ENCODE measurements at places on chromosomes 13 and 19.

GRCh38 chr13:19596960-19597361 lies 35.6 kb upstream of the TPTE2 start:
- ATAC-seq = no peak

GRCh38 chr13:110819203-110820014 lies 95.5 kb downstream of the ANKRD10 start:
- ATAC-seq = peak; percentile 86

GRCh38 chr13:75296641-75297040 lies 185.3 kb downstream of the TBC1D4 start:
- no peak for ATAC-seq

DNA sequence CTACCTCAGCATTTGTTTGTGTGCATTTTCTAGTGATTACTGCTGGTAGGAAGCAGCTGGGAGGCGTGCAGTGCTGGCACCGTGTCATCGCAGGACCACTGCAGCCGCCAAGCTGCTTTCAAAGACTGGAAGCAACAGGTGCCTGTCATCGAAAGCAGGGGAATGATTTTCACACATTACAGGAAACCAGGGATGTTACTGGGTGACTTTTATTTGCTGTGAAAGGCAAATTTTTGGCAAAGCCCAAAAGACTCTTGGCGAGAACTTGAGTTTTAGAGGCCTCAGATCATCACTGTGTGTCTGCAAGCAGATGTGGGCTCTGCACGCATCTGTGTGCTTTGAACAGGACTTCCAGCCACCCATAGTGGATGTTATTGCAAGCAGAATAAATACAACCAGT lies 176.4 kb downstream of the FLT1 start:
- ATAC-seq = no peak

- ATAC-seq = peak; percentile 13
Observed at GRCh38 chr19:55116859-55117662, at the start of gene PPP1R12C. Gene PPP1R12C (minus strand): TSS chr19:55117637. CDS start chr19:55117543, 94 bp downstream.

DNA sequence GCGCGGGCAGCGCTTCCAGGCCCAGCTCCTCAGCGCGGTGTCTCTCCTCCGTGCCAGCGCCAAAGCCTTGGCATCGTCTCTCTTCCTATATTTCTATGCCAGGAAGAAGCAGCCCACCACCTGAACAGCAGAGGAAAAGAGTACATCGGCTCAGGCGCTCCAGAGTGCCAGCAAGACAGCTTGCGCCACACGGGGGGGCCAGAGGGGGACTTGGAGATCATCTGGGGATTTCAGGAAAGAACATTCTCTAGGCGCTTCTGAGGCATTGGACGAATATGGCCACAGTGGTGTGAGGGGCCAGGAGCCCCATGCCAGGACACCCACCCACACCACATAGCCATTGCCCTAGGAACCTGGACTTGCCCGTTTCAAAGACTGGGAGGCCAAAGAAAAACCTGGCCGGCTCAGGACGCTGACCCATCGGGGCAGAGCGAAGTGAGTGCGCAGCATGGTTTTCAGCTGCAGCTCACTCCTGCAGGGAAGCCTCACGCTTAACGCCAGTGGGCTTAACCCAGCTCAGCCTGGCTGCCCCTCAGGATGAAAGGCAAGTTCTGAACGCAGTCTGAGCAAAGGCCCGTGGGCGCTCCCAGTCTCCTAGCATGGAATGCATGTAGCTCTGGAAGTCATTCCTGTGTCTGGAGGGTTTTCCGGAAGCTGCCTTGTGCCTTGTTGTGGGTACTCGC lies 62.1 kb downstream of the GGACT start:
- no peak for ATAC-seq

- no peak for ATAC-seq
Observed at GRCh38 chr19:43599635-43600295, 3.4 kb downstream of the ZNF576 start.

DNA sequence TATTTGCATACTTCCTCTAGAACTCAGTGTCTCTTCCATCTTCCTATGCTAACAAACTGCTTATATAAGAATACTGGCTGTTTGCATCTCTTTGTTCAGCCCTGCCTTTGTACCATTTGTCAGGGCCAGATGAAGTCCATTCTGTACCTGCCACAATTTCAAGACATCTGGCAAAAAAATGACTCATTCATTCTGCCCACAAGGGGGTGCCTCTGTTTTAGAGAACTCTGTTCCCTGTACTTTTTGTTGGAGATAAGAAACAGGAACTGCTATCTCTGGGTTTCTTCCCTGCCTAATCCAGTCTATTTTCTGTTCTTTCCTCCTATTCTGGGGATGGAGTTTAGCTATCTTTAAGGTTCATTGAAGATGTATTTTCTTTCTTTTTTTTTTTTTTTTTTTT lies 23.0 kb downstream of the ZNF568 start:
- ATAC-seq = no peak

GRCh38 chr19:51102991-51103390 lies 5.2 kb downstream of the CTU1 start:
- ATAC-seq = no peak

DNA sequence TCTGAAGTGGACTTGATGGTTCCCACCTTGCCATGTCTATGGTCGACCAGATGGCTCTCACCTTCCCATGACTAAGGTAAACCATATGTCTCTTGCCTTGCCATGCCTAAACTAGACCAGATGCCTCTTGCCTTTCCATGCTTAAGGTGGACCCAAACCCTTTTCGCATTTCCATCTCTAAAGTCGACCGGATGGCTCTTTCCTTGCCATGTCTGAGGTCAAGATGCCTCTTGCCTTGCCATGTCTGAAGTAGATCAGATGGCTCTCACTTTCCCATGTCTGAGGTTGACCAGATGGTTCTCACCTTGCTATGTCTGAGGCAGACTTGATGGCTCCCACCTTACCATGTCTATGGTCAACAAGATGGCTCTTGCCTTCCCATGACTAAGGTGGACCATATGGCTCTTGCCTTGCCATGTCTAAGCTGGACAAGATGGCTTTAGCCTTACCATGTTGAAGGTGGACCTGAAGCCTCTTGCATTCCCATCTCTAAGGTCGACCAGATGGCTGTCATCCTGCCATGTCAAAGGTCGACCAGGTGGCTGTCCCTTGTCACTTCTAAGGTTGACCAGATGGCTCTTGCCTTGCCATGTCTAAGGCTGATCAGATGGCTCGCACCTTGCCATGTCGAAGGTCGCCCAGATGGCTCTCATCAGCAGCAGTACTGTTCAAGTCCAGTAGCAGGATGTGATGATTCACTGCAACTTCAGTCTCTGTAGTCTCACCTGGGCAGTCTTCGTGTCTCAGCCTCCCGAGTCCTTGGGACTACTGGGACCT lies 1439.4 kb downstream of the UQCRFS1 start:
- ATAC-seq = no peak

GRCh38 chr13:63163903-63164302 lies 1748.3 kb upstream of the PCDH20 start:
- no peak for ATAC-seq

DNA sequence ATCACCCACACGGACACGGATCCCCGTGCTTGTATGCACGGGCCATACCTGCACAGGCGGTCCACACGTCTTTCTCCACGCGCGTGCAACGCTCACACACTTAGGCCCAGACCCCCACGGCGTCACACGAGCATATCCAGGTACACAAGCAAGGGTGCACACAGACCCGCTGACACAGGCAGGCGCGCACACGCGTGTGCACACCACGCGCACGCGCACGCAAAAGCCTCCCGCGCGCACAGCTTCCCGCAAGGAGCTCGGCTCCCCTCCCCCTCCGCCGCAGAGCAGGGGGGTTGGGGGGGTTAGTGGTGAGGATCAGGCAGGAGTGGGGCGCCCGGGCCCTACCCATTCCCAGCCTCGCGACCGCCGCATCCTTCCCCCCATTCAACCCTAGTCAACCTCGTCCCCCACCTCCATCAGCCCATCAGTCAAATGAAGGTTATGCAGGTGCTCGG lies 407 bp downstream of the RAB3A start:
- ATAC-seq = peak; percentile 5

- no peak for ATAC-seq
Observed at GRCh38 chr13:98965325-98965724, 12.5 kb downstream of the DOCK9 start.

DNA sequence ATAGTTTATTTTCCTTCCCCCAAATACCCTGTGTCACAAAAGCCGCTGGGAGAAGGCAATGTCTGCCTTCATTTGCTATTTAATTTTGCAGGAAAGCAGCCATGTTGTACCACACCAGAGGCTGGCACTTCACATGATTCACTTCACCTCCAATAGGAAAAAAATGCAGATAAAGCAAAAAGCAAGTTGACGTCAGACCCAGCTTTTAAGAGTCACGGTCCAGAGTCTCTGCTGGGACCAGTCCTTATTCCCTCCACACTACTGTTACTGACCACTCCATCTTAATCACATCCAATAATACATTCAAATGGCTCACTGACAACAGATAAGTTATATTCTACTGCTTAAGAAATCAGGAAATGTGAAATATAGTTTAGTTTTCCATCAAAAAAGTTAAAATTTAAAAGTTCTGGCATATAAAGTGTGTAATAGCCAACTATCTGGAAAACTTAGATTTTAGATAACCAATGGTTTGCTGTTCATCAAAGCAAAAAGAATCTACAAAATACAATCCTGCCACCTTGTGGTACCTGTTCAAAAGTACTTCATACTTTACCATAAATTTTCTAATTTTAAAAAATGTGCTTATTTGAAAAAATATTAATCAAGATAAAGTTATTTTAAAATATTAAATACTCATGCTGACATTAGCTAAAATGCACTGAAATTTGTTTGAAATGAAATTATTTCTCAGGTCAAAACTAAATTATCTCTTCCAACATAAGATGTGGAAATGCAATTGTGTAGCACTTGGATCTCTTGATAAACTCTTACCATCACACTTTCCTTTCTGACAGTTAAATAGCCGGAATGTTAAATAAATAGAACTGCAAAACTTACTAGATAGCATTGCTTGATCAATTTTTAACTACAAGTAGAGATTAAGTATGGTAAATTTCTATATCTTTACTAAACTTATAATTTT lies 97.3 kb downstream of the SERP2 start:
- no peak for ATAC-seq

- ATAC-seq = no peak
Observed at GRCh38 chr13:79869326-79869725, 388.4 kb downstream of the NDFIP2 start.

DNA sequence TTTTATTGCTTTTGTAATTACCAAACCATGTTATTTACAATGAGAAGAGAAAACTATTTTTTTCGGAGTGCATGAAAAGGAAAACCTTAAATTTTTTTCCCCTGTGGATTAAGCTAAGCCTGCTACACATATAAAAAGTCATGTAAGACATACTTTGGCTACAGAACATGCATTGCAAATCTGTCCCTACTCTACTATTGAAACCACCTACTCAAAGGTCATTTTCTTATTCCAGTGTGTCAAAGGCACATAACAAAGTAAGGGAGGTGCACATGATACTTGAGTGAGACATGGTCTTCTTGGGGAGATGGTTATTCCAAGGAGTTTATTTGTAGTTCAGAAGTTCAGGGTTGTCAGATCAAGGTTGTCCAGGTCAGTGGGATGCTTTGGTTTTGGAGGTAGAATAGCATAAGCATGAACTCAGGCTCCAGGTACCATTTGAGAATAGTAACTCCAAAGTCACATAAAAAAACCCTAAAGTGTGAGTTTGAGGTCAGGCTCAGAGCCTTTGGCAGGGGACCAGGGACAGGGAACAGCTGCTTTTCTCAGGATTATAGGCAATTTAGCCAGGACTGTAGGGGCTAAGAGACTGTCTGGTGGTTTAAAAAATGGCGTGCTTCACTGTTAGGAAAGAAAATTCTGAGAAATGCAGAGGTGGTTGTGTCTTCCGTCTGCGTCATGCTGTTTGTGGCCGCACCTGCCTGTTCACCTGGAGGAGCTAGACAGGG lies 15.4 kb downstream of the FARP1 start:
- ATAC-seq = no peak

GRCh38 chr13:52599848-52600603 lies 42.2 kb upstream of the HNRNPA1L2 start:
- ATAC-seq = peak; percentile 38

DNA sequence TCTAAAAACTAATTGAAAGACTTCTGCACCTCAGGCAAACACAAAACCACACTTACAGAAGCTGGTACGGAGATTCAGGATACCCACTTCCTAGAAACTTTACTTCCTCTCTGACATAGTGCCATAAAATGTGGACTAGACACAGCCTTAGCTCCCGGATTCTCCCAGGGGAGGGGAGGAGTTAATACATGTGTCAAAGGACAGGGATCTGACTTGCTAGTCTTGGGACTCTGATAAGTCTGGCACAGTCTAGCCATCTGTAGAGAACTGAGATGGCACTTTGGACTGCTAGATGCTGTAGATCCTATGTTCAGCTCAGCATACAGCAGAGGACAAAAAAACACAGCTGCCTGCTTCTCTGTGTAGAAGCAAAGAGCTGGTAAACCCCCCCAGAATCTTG lies 769.8 kb upstream of the MIR17HG start:
- ATAC-seq = no peak

GRCh38 chr19:19568802-19569756 lies 31.0 kb downstream of the CILP2 start:
- no peak for ATAC-seq

GRCh38 chr13:70191034-70191433 lies 82.8 kb upstream of the KLHL1 start:
- no peak for ATAC-seq

DNA sequence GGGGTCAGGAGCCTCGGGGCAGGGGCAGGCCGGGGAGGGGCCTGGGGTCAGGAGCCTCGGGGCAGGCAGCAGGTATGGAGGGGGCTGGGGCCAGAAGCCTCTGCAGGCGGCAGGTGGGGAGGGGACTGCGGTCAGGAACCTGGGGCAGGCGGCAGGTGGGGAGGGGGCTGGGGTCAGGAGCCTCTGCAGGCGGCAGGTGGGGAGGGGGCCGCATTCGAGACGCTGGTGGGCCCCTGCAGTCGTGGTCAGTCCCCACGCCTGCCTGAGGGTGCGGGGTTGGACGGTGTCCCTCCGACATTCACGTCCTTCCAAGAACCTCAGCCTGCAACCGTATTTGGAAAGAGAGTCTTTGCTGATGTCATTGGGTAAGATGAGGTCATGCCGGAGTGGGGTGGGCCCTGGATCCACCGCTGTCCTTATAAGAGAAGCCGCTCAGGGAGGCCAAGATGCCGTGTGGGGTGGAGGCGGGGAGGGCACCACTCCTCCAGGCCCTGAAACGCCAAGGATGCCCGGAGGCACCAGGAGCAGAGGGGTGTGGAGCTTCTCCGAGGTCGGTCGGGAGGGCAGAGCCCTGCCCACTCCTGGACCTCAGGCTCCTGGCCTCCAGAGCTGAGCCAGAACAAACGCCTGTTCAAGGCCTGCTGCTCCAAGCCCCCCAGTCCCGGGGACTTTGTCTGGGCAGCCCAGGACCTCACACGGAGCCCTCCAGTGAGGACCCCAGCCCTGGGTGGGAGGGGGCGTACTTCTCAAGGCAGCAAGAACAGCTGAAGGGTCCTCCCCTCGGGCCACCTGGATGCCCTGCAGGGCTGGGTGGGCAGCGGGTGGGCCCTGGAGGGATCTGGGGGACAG lies 30.1 kb downstream of the PIP5K1C start:
- no peak for ATAC-seq

- ATAC-seq = no peak
Observed at GRCh38 chr13:92864584-92865284, 361.9 kb upstream of the GPC6 start.

GRCh38 chr13:91375116-91375729 lies 23.2 kb upstream of the GPC5 start:
- peak; percentile 55 for ATAC-seq
